Inflammatory macrophage (primary cell): ENCODE measurements at places on chromosomes 13 and 19.

DNA sequence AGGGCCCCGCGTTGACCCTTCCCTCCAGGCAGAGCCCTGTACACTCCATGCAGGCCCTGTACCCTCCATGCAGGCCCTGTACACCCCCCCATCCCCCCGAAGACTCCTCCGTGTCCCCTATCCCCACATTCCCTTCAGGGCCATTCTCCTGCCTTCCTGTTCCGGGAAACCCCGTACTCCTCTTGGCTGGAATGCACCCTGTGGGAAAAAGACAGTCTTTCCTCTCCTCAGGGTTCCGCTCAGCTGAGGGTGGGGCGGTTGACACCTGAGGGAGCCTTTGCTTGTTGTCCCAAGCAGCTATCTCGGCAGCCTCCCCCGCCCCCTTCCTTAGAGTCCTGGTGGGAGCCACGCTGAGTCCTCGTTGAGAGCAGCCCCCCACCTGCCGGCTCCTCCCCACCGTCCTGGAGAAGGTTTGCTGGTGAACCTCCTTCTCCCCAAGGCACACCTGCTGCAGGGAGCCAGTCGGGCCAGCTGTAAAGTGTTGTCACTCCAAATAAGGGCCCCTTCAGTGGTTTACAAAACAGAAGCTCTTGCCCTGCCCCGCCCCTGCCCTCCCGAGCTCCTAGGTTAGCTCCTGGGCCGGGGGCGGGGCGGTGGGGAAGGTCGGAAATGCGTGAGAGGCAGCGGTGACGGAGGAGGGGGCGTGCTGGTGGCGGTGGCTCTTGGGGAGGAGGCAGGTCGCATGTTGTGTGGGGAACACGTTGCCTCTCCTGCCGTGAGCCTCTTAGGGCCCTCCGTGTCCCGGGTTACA lies 1.5 kb downstream of the GNA11 start:
- DNase-seq: no peak

GRCh38 chr13:95083066-95083465 lies 218.2 kb downstream of the ABCC4 start:
- DNase-seq: no peak

DNA sequence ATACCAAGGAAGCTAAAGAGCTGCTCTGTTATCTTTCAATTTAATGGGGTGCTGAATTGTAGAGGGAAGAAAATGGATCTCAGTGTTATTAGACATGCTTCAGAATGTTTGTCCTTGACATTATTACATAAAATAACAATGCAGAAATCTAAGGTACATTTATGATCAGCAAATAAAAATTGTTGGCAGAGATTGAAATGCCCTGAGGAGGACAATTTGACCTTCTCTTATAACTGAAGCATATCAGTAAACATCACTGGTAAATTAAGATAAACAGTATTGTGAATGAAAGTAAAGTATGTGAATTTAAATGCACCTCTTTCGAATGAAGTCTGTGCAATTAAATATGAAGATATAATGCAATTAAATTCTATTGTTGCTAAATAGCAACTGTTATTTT lies 1362.1 kb upstream of the ATXN8OS start:
- DNase-seq: no peak

DNA sequence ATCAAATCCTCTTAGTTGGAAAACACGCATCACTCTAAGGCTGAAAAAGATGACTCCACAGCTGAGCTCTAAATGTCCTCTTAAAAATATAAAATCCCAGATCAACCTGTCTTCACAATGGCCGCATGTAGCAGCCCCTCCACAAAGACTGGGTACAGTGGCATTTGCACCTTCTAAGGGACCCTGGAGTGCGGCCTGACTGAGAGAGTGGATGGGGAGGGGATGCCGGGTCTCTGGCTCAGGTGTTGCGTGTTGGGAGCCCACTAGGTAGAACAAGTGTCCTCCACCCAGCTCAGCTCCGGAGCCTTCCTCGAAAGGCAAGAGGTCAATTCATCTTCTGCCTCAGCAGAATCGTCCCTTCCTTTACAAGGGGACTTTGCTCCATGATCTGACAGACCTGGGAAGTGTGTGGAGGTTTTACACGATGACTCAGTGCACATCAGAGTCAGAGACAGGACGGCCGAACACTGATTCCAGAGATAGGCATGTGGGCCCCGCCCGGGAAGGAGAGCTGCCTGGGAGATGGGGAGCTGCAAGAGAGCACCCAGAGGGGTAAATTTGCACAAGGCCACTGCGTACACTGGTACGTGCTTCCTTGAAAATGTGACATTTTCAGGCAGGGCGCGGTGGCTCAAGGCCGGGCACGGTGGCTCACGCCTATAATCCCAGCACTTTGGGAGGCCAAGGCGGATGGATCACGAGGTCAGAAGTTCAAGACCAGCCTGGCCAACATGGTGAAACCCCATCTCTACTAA lies 23.5 kb upstream of the SLC15A1 start:
- DNase-seq: no peak
